ENCODE measurements at places on chromosomes 12 and 14. TPM values are rescaled to one million over a fixed set of nuclear protein-coding genes. Genes with fewer than 3 reads are reported as not detected.

- peaks cover 40% of the 10 kb centered on the region for H3K4me1 ChIP-seq
- H3K27ac ChIP-seq: peak overlapping the region; percentile 88
- peak overlapping the region; percentile 71 for H3K4me3 ChIP-seq
- DNase-seq: peak; percentile 82
- H3K27me3 ChIP-seq: no peaks in the 10 kb centered on the region
These were observed 106.7 kb downstream of the CRADD start for GRCh38 chr12:93783832-93784231.

- DNase-seq: no peak
- no peak overlapping the region for H3K27ac ChIP-seq
- no peak overlapping the region for H3K4me3 ChIP-seq
- no peaks in the 10 kb centered on the region for H3K36me3 ChIP-seq
- H3K4me1 ChIP-seq: peaks cover 47% of the 10 kb centered on the region
These were observed 10.6 kb downstream of the PAPOLA start for GRCh38 chr14:96512602-96513397.

DNA sequence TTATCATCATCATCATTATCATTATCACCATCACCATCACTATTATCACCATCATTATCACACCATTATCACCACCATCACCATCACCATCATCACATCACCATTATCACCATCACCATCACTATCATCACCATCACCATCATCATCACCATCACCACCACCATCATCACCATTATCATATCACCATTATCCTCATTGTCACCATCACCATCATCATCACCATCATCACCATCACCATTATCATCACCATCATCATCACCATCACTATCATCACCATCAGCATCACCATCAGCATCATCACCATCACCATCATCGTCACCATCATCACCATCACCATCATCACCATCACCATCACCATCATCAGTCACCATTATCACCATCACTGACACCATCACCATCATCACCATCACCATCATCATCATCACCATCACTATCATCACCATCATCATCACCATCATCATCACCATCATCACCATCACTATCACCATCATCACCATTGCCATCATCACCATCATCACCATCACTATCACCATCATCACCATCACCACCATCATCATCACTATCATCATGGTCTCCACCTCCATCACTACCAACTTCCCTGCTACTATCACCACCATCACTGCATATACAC lies 20.2 kb upstream of the GALNT9 start:
- H3K4me1 ChIP-seq: no peaks in the 10 kb centered on the region
- H3K4me3 ChIP-seq: no peak overlapping the region
- no peak overlapping the region for H3K27ac ChIP-seq
- H3K27me3 ChIP-seq: no peaks in the 10 kb centered on the region

DNA sequence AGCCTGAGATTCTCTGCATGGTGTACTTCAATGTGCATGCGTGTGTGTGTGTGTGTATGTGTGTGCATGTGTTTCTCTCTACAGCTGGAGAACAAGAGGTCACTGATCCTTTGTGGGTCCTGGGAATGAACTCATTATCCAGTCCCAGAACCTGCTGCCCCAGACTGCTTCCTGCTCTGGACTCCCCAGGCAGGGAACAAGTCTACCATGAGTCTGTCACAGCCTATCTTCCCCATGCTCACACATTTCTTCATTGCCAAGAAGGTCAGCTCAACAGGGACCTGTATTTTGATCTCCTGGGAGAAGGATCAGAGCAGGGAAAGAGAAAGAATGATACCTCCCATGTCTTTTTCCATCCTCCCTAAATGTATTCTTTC lies 2.9 kb upstream of the AGAP2 start:
- H3K4me3 ChIP-seq: peak overlapping the region; percentile 90
- peaks cover 23% of the 10 kb centered on the region for H3K36me3 ChIP-seq
- DNase-seq: no peak

DNA sequence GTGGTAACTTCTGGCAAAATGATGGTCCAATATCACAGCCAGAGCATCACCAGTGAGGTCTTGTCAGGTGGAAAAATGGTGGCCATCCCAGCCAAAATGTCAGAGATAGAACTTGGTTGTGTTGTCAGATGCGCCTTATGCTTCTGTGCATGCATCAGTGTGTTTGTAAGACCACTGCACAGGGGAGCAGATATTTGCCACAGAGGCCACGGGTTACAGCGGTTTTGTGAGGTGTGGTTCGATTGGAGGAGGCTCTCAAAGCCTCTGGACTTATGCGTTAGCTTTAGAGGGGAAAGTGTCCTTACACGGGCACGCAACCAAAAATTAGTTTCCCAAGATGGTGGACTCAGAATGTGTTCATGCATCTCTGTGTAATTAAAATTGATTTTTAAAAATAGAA lies 243.8 kb downstream of the ADGRD1 start:
- DNase-seq: peak; percentile 30
- no peaks in the 10 kb centered on the region for H3K4me1 ChIP-seq
- no peak overlapping the region for H3K4me3 ChIP-seq
- no peaks in the 10 kb centered on the region for H3K27me3 ChIP-seq

DNA sequence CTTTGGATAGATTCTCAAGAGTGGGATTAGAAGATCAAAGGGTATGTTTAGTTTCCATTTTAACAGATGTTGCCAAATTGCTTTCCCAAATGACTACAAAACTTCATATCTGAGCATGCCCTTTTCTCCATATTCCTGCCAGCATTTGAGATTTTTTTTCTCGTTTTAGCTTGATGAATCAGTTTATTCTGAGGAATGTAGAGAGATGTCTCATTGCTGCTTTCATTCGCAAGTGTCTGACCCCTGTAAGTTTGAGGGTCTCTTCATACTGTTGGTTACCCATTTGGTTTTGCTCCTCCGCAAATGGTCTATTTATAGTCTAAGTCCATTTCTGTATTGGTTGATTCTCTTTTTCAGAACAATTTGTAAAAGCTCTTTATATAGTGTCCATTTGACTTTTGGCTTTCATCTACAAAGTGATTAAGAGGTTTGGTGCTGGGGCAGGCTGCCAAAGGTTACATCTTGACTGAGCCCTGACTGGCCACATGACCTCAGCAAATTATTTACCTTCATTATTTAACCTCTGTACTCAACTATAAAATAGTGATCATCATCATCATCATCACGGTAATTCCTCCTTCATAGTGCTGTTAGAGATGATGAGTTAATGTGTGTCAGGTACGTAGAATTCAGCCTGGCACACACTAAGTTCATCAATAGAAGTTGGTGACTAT lies 33.6 kb downstream of the HCAR2 start:
- no peak for DNase-seq
- no peak overlapping the region for H3K27ac ChIP-seq
- peaks cover 3% of the 10 kb centered on the region for H3K27me3 ChIP-seq
- H3K36me3 ChIP-seq: no peaks in the 10 kb centered on the region
- H3K4me3 ChIP-seq: no peak overlapping the region

- H3K4me1 ChIP-seq: no peaks in the 10 kb centered on the region
- H3K4me3 ChIP-seq: no peak overlapping the region
- no peaks in the 10 kb centered on the region for H3K36me3 ChIP-seq
- H3K27ac ChIP-seq: no peak overlapping the region
These were observed 727.6 kb downstream of the DIO2 start for GRCh38 chr14:79483477-79484388.

GRCh38 chr12:56165369-56165768 lies 7.2 kb downstream of the MYL6 start:
- no peak for DNase-seq
- no peaks in the 10 kb centered on the region for H3K27me3 ChIP-seq

- no peak for DNase-seq
- H3K27me3 ChIP-seq: no peaks in the 10 kb centered on the region
- peaks cover 3% of the 10 kb centered on the region for H3K36me3 ChIP-seq
- no peak overlapping the region for H3K27ac ChIP-seq
- no peak overlapping the region for H3K4me3 ChIP-seq
- peaks cover 13% of the 10 kb centered on the region for H3K4me1 ChIP-seq
These were observed 29.2 kb downstream of the SLC35E3 start for GRCh38 chr12:68775121-68775630.

- H3K27me3 ChIP-seq: peaks cover 14% of the 10 kb centered on the region
- peaks cover 5% of the 10 kb centered on the region for H3K4me1 ChIP-seq
- H3K36me3 ChIP-seq: no peaks in the 10 kb centered on the region
- no peak for DNase-seq
These were observed 12.9 kb upstream of the SLC24A4 start for GRCh38 chr14:92309968-92310530.

- H3K27ac ChIP-seq: no peak overlapping the region
- H3K27me3 ChIP-seq: no peaks in the 10 kb centered on the region
- H3K4me1 ChIP-seq: no peaks in the 10 kb centered on the region
These were observed 770.2 kb downstream of the BCL11B start for GRCh38 chr14:98501836-98502235.

DNA sequence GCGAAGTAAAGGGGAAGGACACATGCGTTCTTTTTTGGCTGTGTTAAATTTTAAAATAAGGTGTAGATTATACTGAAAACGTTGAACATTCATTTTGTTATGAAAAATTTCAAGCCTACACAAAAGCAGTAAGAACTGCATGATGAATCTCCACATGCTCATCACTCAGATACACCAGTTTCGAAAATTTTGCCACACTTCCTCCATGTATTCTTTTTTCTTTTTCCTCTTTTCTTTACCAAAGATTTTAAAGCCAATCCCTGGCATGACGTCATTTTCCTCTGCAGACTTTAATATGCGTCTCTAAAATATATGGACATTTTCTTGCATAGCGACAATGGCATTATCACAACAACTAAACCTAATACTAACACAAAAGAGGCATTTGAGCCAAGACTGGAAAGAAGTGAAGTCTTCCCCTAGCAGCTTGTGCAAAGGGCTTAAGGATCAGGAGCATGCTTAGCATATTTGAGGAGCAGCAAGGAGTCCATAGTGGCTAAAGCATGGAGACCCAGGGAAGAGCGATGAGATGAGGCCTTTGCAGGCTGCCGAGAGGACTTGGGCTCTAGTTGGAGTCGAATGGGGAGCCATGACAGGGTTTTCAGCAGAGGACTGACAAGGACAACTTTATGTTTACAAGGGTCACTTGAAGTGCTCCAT lies 111.9 kb downstream of the ERC1 start:
- peaks cover 24% of the 10 kb centered on the region for H3K4me1 ChIP-seq
- H3K27ac ChIP-seq: no peak overlapping the region
- H3K27me3 ChIP-seq: no peaks in the 10 kb centered on the region
- H3K4me3 ChIP-seq: no peak overlapping the region

DNA sequence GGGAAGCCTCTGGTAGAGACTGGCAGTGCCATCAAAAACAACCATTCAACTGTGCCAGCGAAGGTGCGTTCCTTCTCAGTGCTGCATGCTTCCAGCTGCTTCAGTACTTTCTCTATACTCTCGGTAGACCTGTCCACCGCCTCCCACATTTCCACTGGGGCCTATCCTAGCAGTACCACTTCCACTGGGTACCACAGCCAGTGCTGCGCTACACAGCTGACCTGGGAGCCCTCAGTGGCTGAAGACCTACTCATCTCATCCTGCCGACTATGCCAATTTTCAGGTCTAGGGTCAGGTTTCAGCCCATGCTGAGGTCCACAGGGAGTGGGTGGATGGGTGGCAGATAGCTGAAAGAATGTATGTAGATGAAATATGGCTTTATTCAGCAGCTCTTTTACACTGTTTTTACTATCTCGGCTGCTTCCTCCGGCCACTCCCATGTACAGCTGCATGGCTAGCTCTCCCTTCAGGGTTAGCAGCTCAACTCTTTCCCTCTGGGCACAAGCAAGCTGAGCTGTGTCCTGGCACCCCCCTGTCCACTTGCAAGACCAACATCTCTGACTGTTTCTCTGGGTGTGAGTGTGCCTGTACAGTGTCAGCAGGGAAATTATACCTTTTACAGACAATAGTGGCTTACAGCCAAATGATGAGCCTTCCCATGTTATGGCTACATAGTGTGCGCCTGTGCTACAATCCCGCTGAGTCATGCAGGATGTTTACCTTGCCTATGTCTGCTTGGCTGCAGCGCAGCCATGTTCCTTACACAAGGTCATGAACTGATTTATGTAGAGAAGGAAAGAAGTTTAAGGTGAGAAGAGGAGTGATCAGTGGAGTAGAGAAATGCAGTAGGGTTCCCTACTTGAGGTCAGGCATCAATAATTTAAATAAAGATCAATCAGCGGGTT lies 125.7 kb upstream of the DDHD1 start:
- H3K27me3 ChIP-seq: peaks cover 3% of the 10 kb centered on the region
- DNase-seq: no peak
- H3K4me3 ChIP-seq: no peak overlapping the region

DNA sequence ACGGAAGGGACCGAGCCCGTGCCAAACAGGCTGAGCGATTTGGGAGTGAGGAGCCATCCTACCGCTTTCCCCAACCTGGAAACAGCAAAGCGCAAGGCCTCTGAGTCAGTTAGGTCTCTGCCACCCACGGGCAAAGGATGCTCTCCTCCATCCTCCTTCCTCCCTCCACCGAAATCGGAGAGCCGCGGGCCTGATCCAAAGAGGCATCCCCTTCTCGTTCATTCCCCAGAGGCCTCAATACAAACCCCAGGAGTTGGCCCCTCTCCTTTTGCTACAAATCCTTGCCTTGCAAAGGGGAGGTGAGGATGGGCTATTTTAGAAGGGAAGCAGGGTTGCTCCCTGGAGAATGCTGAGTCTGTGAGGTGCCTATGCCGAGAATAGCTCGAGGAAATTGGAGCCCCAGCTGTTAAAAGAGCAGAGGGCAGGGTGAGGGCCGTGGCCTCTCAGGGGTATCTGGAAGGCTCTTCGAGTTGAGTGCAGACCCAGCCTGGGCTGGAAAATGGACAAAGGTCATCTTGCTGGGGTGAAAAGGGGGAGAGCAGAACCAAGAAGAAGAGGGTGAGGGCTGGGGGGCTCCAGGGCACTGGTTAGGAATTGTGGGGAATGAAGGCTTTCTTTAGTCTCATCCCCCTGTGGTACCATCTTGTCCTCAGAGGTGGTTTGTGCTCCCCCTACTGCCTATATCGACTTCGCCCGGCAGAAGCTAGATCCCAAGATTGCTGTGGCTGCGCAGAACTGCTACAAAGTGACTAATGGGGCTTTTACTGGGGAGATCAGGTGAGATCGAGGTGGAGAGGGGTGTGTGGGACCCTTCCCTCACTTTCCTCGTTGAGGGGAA lies 1.1 kb downstream of the TPI1 start:
- peaks cover 70% of the 10 kb centered on the region for H3K36me3 ChIP-seq
- peak overlapping the region; percentile 89 for H3K4me3 ChIP-seq
- peak overlapping the region; percentile 93 for H3K27ac ChIP-seq
- no peaks in the 10 kb centered on the region for H3K27me3 ChIP-seq
- peaks cover 50% of the 10 kb centered on the region for H3K4me1 ChIP-seq
- DNase-seq: peak; percentile 73

DNA sequence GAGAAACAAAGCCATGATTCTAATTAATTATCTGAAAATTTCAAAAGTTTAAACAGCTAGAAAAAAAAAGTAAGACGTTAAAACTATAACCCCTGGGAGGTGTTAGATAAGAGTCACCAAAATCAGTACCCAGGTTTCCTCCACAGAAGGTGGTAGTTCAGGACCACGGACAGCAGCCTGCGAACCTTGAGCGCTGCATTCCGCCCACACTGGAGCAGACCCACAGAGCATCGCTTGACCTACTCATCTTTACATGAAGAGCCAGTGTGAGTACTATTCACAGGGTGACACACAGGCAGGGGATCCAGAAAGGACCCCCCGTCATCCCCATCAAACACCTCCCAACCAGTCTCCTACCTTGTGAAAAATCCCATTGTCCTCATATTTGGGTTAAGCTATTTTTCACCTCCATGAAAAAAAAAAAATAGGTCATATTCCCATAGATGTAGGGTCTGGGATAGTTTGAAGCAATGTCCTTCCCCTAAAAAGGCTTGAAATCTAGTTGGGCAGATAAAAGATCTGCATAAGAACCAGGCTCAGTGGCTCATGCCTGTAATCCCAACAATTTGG lies 8.8 kb upstream of the CHGA start:
- H3K27ac ChIP-seq: no peak overlapping the region
- DNase-seq: peak; percentile 86
- no peaks in the 10 kb centered on the region for H3K27me3 ChIP-seq
- no peak overlapping the region for H3K4me3 ChIP-seq

COPS7A gene
- total RNA-seq: 44.8 TPM

HOTAIR gene
- total RNA-seq: not detected

BEST3 gene
- total RNA-seq: not detected

ZFHX2 gene
- total RNA-seq: 1.8 TPM

KRT77 gene
- total RNA-seq: not detected

KLRC3 gene
- not detected for total RNA-seq

TPCN1 gene
- 31.0 TPM for total RNA-seq

Measured in activated CD4-positive, alpha-beta T cell treated with anti-CD3 and anti-CD28 coated beads, Interleukin-2, amount 10 ng/mL, durations not matched to agents 24 days and 14 days (primary cell).